Left lobe of liver (tissue), 2 donors: ENCODE measurements at places on chromosomes 1 and 21. TPM values are rescaled to one million over a fixed set of nuclear protein-coding genes. Genes with fewer than 3 reads are reported as not detected.

- no peak for DNase-seq
Measured at GRCh38 chr1:102191723-102192122, 195.0 kb upstream of the OLFM3 start.

SAMSN1 gene
- total RNA-seq: 1.6 TPM

DNA sequence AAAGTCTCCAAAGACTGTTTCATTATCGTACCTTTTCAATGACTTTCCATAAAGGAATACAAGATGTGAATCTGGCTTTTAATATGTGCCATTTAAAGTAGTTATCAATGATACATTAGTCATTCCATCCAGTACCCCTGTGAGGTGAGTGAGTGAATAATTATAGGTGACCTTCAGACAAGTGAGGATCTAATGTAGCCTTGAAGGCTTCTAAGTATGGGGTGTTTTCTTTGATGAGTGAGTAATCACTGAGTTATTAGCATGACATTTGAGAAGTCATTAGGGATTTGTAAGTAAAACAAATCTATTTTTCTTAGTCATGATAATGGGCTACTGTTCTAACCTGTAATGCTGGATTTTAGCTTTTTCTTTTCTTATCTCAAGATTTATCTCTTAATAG, 831.4 kb downstream of the ADGRL2 start:
- no peak for DNase-seq

DNA sequence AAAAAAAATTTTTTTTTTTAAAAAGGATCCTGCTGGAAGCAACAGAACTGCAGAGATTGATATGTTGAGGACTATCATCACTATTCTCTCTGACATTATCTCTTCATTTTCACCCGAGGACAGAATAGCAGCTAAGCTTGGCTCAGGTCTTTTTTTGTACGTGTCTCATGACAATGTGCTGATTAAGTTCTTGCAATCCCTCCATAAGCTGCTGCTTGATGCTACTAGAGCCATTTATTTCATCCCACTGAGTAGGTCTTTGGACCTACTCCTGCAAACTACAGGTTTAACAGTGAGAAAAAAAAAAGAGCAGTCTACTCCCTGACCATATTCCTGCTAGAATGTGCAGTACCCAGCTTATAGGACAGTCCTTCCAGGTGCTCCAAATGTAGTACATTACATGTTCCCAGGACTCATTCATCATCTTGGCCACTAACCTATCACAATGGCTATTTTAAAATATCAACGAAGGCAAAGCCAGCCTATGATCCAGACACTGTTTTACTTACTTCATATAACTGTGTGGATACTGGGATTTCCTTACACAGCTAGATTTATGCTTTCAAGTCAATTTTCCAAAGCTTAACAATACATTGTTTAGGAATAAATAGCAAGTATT, 54.1 kb downstream of the ARHGAP29 start:
- no peak for DNase-seq

- DNase-seq: no peak
Measured at GRCh38 chr1:223136086-223136485, 7.0 kb downstream of the TLR5 start.

- no peak for DNase-seq
Measured at GRCh38 chr21:30146558-30147282, 19.9 kb downstream of the CLDN17 start.

PRKCZ gene
- total RNA-seq: 22.1 TPM

FAM167B gene
- total RNA-seq: 4.2 TPM

DNA sequence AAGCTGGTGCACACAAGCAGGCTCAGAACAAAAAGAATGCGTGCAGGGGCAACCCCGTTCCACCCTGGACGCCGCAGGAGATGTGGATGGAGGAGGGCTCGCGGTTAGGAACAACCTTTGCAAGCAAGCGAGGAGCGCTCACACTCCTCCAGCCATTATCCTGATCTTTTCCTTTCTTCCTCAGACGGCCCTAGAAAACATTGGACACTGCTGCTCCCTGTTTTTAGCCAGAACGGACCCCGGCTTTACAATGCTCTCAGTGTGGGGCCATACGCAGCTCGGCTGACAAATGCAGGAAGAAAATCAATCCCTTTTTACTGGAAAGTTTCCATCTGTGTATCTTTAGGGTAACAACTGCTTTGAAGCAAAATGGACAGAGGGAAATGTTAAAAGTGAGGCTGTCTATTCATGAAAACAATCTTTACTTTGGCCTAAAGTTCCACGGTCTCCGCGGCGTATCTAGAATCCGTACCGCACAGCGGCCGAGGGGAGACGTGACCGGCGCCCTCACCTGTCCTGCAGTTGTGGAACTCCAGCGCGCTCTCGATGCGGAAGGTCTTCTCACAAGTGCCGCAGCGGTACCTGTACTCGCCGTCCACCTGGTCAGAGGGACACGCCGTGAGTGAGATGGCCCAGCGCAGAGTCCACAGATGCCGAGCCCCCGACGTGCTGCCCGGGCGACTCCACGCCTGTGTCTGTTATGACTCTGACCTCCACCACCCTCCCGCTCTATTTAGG, 44.0 kb downstream of the PRDM15 start:
- DNase-seq: no peak

GRCh38 chr1:193036337-193037047, 22.7 kb downstream of the UCHL5 start:
- DNase-seq: no peak

DNA sequence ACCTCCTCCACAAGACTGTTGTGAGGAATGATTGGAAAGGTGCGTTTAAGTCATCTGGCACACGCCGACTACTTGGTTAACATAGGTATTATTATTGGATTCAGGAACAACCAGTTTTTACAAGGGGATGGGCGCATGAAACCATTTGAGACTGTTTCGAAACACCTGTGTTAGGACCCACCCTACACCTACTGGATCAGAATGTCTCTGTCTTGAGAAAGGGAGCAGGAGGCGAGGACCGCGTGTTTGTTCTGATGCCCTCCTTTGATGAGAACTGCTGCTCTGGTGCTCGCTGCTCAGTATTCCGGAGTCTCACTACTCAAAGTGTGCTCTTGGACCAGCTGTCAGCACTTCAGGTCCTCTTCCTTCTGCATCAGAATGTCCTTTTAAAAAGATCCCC, 7.3 kb downstream of the H6PD start:
- DNase-seq: no peak

DNA sequence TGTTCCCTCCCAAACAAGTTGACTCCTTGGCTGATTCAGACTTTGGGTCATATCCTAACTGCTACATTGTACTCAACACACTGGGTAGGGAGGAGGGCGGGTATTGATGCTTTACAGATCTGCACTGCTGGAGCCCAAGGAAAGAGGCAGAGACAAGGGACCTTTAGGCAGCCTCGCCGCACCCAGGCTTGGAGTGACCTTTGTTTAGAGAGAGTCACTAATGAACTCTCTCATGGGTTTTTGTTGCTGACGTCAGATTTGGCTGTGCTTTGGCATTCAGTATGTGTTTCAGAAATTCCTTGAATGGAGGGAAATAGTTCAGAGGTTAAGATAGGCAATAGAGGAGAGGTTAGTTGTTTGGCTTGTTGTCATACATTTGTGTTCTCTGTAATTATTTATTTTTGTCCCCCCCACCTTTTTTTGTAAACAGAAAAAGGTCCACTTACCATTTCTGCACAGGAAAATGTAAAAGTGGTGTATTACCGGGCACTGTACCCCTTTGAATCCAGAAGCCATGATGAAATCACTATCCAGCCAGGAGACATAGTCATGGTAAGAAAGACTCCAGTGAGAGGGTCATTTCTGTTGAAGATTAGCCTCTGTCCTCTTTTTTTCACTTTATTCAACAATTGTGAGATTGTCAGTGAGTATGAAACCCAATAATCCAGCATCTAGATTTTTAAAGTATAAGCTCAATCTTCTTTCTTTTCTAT, 116.1 kb downstream of the ATP5PO start:
- DNase-seq: peak; percentile 71

GRCh38 chr1:2988256-2988655, 33.0 kb upstream of the ACTRT2 start:
- DNase-seq: no peak

GRCh38 chr1:21861602-21862429, 49.8 kb downstream of the LDLRAD2 start:
- DNase-seq: no peak

GRCh38 chr21:30616125-30616524, at the start of gene KRTAP20-1:
KRTAP20-1 (plus strand) TSS chr21:30616425; CDS start chr21:30616455, 30 bp downstream.
- no peak for DNase-seq

- DNase-seq: no peak
Measured at GRCh38 chr1:85225624-85226380, 25.0 kb upstream of the SYDE2 start.

DNA sequence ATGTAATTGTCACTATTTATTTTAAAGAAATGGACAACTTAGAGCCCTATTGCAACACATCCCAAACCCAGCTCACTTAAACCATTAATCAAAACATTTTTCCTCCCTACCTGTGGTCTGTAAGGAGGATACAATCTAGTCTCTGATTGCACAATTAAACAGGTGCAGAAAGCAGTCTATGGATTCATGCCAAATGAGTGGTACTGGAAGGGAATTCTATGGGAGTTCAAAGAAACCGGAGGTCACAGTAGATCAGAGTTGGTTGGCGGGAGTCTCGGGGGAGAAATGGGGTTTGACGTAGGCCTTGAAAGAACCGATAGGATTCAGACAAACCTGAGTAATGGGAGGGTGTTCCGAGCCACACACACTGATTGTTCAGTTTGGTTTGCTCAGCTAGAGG, 314.9 kb downstream of the KIF26B start:
- DNase-seq: no peak

AMY2A gene
- 0.60 TPM for total RNA-seq

- no peak for DNase-seq
Measured at GRCh38 chr1:27132624-27133023, 22.3 kb downstream of the SLC9A1 start.

MOV10 gene
- 44.3 TPM for total RNA-seq

- no peak for DNase-seq
Measured at GRCh38 chr1:223492044-223492443, 98.8 kb downstream of the CCDC185 start.

MDM4 gene
- total RNA-seq: 27.4 TPM

S100A12 gene
- total RNA-seq: 1.2 TPM

FAM163A gene
- 0.05 TPM for total RNA-seq

TRIM67 gene
- total RNA-seq: 0.03 TPM

- no peak for DNase-seq
Measured at GRCh38 chr1:115160728-115161127, 71.4 kb upstream of the TSPAN2 start.

- DNase-seq: no peak
Measured at GRCh38 chr1:168742386-168742785, 13.4 kb upstream of the DPT start.

NEGR1 gene
- 0.20 TPM for total RNA-seq

DNA sequence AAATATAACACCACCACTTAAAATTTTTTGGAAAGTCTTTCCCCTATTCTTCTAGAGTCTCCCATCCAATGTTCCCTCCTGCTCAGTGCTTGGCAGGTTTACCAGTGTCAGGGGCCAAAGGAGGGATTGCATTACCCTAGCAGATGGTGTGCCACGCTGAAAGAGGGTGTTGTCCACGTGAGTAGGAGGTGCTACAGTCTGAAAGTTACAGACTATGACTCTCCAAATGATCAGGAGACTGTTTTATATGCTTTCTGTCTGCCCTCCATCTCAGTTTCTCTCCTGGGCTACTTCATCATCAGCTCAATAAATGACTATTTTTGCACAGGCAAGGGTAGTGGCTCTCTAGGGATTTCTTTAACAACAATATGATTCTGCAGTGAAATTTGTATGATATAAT, 31.3 kb upstream of the ANGPTL7 start:
- peak; percentile 92 for DNase-seq

AIM2 gene
- total RNA-seq: 0.23 TPM

GRCh38 chr1:225736437-225737098, 41.1 kb upstream of the SRP9 start:
- DNase-seq: peak; percentile 62

KRTAP12-2 gene
- not detected for total RNA-seq

SYNC gene
- total RNA-seq: 0.45 TPM

- DNase-seq: no peak
Measured at GRCh38 chr21:27813344-27813743, 846.5 kb upstream of the ADAMTS5 start.

DNA sequence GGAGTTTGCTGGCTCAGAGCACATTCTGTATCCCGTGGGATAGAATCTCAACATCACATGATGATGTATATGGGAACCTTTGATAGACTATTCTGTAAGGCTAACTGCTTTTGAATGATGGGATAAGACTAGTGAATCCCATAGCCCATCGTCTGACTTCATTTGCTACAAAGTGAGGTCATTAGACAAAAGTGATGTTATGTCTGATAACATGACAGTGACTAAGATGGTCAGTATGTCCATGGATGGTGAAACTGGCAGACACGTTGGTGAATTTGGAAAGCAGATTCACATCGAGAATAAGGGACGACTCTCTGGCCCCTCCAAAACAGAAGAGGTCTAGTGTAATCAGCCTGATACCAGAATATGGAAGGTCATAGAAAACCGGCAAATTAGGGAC, 108.4 kb downstream of the HHAT start:
- no peak for DNase-seq

HP1BP3 gene
- total RNA-seq: 71.9 TPM

- DNase-seq: no peak
Measured at GRCh38 chr1:22428672-22429071, 23.0 kb upstream of the ZBTB40 start.

TPTE gene
- not detected for total RNA-seq

GRCh38 chr1:35475356-35475755, 81.8 kb downstream of the KIAA0319L start:
- DNase-seq: no peak

CD5L gene
- total RNA-seq: 11.9 TPM

DNA sequence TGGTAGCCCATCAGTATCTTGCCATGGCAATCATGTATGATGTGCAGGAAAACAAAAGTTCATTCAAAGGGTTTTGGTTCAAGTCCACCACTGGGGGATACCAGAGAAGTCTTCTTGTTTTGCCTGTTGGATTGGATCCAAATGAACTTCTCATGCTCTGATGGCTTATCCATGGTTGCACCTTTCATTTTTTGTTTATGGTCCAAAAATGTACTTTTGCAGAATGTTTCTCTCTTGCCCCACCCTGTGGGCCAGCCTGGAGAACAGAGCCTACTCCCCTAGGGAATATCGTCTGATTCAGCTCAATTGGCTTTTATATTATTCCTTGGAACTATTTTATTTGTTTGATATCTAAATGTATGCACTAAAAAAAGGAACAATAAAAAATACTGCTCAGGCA, 20.1 kb upstream of the CLCA1 start:
- DNase-seq: no peak

GRCh38 chr1:87227651-87228050, 101.0 kb upstream of the LMO4 start:
- DNase-seq: no peak
